Calu3 (cell line): ENCODE measurements at places on chromosomes 16 and 17. TPM values are rescaled to one million over a fixed set of nuclear protein-coding genes. Genes with fewer than 3 reads are reported as not detected.

Gene KRTAP4-5
- not detected in 2 replicates for total RNA-seq

Gene CLDN9
- total RNA-seq: 13.5 and 17.8 TPM in 2 replicates

Gene GLIS2
- 22.1 and 24.5 TPM in 2 replicates for total RNA-seq

Gene ZNF689
- 10.4 and 14.1 TPM in 2 replicates for total RNA-seq

Gene INCA1
- total RNA-seq: 0.54 TPM in 1 of 2 replicates, not detected in the other

Gene RDM1
- 6.2 and 6.5 TPM in 2 replicates for total RNA-seq

Gene SLC16A11
- total RNA-seq: not detected in 2 replicates
